ENCODE measurements at places on chromosomes 5 and 9. TPM values are rescaled to one million over a fixed set of nuclear protein-coding genes. Genes with fewer than 3 reads are reported as not detected.

Gene DOLPP1
- total RNA-seq, result 5.7 TPM

Gene PCDHGA12
- 6.9 TPM for total RNA-seq

Gene SAPCD2
- 1.1 TPM for total RNA-seq

Gene BRIX1
- total RNA-seq, result 15.9 TPM

Gene PCDHGA9
- total RNA-seq, result 7.2 TPM

Gene HAPLN1
- total RNA-seq, result 4.4 TPM

Gene C9orf50
- total RNA-seq, result not detected

Gene PCDHB5
- total RNA-seq, result 7.4 TPM

Gene CTXN3
- total RNA-seq, result not detected

Gene IL4
- not detected for total RNA-seq

Gene SPINK1
- 2.5 TPM for total RNA-seq

Gene FAM219A
- total RNA-seq, result 18.9 TPM

Gene KCNMB1
- total RNA-seq, result 0.96 TPM

Gene IFNK
- not detected for total RNA-seq

Gene ECSCR
- total RNA-seq, result 30.4 TPM

Gene MCIDAS
- not detected for total RNA-seq

Gene ARHGEF39
- 0.20 TPM for total RNA-seq

Gene MLANA
- not detected for total RNA-seq

Gene EXOSC3
- total RNA-seq, result 12.9 TPM

Gene MUSK
- 2.2 TPM for total RNA-seq

Gene ZNF483
- 9.1 TPM for total RNA-seq

Gene TMEM215
- total RNA-seq, result not detected

Gene DEPDC1B
- not detected for total RNA-seq

Gene NUDCD2
- 12.2 TPM for total RNA-seq

Gene POU5F2
- 0.30 TPM for total RNA-seq

Gene PTPRD
- 16.8 TPM for total RNA-seq

Gene NSG2
- not detected for total RNA-seq

Gene CCDC112
- 4.7 TPM for total RNA-seq

Gene PDZD2
- total RNA-seq, result 117 TPM

Gene MYOZ3
- 5.0 TPM for total RNA-seq

Gene ALDH1A1
- 21.7 TPM for total RNA-seq

Gene CDK7
- total RNA-seq, result 10.5 TPM

Gene SLC4A9
- total RNA-seq, result 0.10 TPM

Gene MSX2
- 1.8 TPM for total RNA-seq

Gene SPATA31A7
- total RNA-seq, result not detected

Gene CYLC2
- total RNA-seq, result not detected

Gene CCL21
- 13.0 TPM for total RNA-seq

Gene FAM221B
- not detected for total RNA-seq

Gene CNTNAP3
- 5.1 TPM for total RNA-seq

Gene VLDLR
- 153 TPM for total RNA-seq

Gene BHMT
- total RNA-seq, result not detected

Gene LCN15
- not detected for total RNA-seq

Gene ADAMTS2
- 2.8 TPM for total RNA-seq

Gene SLC6A3
- total RNA-seq, result not detected

Gene CDH9
- not detected for total RNA-seq

Gene SKP2
- total RNA-seq, result 4.5 TPM

Gene GLRA1
- total RNA-seq, result not detected

Gene GABRA6
- not detected for total RNA-seq

Gene PCDHA7
- not detected for total RNA-seq

Gene FBLL1
- 0.36 TPM for total RNA-seq

Gene C9orf72
- 16.6 TPM for total RNA-seq

Gene NUTM2G
- total RNA-seq, result not detected

Gene DPYSL3
- 18.0 TPM for total RNA-seq

Gene C5orf58
- 1.1 TPM for total RNA-seq

Gene GRM6
- total RNA-seq, result not detected

Gene LCN12
- total RNA-seq, result 13.3 TPM

Measured in heart right ventricle (tissue), 16 donors.